Fibroblast of the conjunctiva (primary cell): ENCODE measurements at places on chromosomes 6 and 20.

DNA sequence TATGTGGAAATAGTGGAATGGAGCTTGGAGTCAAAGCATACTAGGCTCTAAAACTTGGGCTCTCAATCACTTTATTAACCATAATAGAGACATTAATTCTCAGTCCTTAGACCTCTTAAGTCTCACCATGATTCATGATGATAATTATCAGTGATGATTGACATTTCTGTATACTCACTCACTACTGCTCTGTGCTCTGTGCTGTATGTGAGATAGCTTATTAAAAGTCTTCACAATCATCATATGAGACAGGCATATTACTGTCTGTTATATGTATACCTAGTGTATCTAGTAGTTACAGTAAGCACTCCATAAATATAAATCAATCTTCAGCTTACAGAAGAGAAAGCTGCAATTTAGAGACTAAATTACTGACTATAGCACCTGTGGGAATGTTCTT, 236.0 kb upstream of the JAG1 start:
- no peak for DNase-seq

GRCh38 chr6:110563711-110564110, 87.3 kb upstream of the SLC22A16 start:
- no peak for DNase-seq

GRCh38 chr20:58306421-58307261, 2.9 kb upstream of the RAB22A start:
- no peak for DNase-seq

- no peak for DNase-seq
Measured at GRCh38 chr20:43444107-43444506, 13.6 kb upstream of the SRSF6 start.

GRCh38 chr6:70375166-70375565, 38.1 kb upstream of the FAM135A start:
- DNase-seq, result no peak

DNA sequence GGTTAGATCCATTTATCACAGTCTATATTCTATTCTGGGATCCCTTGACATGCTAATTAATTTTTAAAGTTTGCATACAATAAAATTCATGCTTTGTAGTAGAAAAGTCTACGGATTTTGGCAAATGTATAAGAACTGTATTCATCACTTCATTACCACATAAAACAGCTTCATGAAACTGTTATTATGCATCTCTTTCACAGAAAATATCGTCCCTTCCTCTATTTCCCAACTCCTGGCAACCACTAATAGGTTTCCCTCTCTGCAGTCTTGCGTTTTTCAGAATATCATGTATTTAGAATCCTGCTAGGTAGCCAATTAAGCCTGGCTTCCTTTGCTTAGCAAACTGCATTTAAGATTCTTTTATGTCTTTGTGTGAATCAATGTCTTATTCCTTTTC, 441.3 kb upstream of the RGS17 start:
- no peak for DNase-seq

DNA sequence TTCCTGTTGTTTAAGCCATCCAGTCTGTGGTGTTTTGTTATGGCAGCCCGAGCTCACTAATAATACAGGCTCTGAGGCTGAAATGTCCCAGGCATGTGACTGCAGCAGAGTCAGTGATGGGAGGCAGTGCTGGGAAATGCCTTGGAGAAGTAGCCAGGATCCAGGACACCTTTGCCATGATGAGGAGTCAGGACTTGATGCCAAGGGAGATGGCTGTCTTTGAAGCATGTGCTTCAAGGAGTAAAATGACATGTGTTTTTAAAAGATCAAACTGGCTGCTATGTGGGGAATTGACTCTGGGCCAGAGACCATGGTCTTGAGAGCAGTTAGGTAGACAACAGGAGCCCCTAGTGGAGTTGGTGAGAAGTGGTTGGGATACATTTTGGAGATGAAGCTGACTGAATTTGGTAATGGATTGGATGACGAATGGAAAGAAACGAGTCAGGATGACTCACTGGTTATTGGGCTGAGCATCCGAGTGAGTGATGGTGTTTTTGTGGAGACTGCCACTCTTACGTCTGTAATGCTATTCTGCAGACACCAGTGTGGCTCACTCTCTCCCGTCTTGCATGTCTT, 322.2 kb downstream of the PLCB1 start:
- DNase-seq, result peak; percentile 69

DNA sequence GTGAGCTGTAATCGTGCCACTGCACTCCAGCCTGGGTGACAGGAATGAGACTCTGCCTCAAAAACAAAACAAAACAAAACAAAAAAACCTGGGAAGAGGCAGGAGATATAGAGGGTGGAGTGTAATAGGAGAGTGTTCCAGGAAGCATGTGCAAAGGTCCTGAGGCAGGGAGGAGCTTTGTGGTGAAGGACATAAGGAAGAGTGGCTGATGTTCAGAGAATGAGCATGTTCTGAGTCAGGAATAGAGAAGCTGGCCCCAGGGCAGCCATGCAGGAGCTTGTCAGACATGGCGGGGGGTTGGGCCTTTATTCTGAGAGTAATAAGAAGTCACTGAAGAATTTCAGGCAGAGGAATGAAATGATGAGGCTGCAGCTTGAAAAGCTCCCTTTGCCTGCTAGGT, 337.0 kb downstream of the CDH26 start:
- no peak for DNase-seq

DNA sequence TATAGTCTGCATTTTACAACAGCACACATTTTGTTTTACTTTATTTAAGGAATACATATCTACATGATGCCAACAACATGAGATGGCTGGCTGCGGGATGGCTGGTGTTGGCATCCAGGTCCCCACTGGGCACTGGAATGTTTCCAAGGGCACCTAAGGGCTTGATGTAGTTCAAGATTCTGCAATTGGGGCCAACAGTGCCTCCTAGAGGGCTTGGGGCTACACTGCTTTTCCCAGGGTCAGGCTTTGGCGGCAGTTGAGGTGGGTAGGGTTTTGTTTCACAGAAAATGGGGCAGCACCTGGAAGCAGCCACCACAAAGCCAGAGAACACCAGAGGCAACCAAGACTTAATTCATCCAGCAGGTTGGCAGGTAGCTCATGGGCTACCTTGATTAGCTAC, 202.2 kb upstream of the PRND start:
- no peak for DNase-seq

- no peak for DNase-seq
Measured at GRCh38 chr6:94462231-94462630, 1042.9 kb upstream of the EPHA7 start.

DNA sequence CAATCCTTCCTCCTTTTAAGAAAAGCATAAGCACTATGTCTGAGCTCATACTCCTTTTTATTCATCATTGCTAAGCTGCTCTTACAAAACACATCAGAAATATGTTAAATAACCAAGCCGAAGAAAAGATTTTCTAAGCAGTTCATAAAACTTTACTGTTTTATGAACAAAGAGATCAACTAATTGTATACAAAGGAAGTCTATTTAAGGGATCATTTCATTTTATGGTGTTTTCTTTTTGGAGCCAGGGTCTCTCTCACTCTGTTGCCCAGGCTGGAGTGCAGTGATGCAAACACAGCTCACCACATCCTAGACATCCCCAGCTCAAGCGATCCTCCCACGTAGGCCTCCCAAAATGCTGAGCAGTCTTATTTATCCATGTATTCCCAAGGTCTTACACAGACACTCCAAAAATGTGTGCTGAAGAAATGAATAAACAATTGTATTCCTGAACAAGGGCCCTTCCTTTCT, 9.3 kb downstream of the NUDT3 start:
- no peak for DNase-seq

GRCh38 chr20:1618954-1619540, 762 bp downstream of the SIRPB1 start:
- no peak for DNase-seq

DNA sequence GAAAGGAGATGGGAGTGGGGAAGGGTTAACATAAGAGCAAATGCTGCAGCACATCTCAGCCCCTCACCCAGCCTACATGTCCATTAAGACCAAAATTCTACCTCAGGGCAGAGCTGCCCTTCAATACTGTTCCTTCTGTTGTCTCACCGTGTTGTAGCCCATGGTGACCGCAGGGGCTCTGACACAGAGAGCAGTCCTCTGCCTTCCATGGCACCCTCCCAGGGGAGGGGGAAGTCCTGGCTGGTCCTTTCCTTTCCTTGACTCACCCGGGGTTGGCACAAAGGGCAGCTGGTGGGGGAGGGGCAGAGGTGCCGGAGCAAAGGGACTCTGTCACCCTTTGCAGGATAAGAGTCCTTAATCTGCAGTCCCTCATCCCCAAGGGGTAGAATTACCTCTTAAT, 15.2 kb downstream of the NKX2-2 start:
- no peak for DNase-seq

DNA sequence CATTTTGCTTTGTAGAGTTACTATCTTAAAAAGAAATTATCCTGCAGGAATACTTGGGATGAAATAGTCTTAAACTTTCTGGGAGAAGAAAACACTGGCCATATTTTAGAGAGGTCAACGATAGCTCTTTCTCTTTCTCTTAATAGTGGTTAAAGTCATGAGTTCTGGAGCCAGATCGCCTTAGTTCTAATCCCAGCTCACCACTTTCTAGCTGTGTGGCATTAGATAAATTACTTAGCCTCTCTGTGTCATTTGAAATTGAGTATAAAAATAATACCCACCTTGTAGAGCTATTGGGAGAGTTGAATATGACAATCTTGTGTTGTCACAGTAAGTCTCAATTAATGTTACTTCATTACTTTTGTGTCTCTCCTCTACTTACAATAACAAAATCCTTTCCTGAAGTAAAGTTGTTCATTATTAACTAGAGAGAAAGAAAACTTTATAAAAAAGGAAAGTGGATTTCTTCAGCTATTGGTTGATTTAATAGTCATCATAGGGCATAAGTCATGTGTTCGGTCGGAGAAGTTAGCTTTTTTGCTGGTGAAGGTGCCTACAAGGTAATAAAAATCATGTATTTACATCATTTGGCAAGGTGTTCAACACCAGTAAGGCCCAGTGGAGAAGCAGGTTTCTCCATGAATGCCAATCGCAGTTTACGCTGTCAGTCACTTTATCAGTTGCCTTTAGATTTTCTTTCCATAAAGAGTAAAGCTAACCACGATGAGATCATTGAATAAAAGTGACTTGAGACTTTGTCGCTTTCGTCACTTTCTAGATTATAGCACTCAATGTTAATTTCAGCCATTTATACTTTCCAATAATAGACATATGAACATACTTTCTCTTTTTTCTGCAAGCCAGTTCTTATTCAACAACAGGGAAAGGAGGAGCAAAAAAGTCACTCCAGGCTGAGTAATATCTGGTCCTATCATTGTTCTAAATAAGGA, 2.0 kb downstream of the NEDD9 start:
- DNase-seq, result no peak

- DNase-seq, result no peak
Measured at GRCh38 chr20:33132513-33133372, 35.2 kb upstream of the BPIFA2 start.

DNA sequence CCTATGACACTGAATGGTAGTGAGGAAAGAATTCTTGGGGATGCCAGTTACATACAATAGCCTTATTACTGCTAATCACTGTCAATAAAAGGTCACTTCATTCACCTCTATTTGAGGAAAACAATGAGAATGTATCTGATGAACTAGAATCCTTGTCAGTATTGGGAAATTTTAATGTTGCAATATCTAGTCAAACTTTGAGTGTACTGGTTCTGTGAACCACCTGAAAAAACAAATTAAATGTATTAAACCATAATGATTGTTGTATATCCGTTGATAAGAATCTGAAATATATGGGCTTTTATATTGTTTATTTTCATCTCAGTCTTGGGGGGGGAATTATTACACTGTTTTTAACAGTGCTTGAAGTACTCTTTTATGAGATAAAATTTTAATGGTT, 10.6 kb downstream of the TAF11 start:
- DNase-seq, result no peak

- peak; percentile 1 for DNase-seq
Measured at GRCh38 chr6:22219925-22220324, 76.9 kb downstream of the PRL start.

DNA sequence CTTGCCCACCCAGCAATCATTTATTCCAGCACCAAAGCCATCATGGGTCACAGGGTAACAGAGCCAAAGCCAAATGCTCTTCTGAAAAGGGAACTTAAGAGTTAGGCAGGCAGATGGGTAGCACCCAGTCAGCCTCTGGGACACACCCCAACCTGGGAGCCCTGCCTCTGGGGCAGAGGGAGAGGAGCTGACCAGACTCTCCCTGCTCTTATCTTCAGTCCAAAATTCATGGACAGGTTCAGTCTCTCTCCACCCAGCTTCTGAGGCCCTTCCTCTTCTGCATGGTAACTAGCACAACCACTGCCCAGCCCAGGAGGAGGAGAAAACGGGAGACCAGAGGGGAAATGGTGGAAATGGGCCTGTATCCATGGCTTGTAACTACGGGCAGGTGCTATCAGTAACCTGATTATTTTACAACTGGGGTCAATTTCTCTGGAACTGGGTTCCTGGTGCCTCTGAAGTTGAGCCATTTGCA, 105.4 kb downstream of the NOL4L start:
- DNase-seq, result no peak

DNA sequence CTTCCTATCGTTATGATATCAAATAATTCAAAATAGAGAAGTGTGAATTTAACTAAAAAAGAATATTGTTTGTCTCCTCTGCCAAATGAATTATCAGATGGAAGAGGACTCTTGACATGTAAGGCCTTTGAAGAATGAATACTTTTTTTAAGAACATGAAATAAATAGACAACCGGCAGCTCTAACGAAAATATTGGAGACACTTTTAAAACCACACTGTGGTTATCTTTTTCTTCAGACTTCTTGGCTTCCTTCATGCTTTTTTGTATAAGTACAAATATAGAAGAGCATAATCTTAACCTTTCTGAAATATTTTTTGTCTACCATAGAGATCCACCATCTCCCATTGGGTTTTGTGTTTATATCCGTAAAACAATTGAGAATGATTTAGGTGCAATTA, 115.2 kb upstream of the SCGN start:
- DNase-seq, result no peak
